Pericardium fibroblast (primary cell): ENCODE measurements at places on chromosomes 11 and 22. TPM values are rescaled to one million over a fixed set of nuclear protein-coding genes. Genes with fewer than 3 reads are reported as not detected.

The CYB5R2 gene
- 11.3 and 14.0 TPM in 2 replicates for total RNA-seq

The CHEK2 gene
- total RNA-seq = 8.3 and 9.7 TPM in 2 replicates

The HMOX1 gene
- 16.2 and 19.9 TPM in 2 replicates for total RNA-seq

The TUB gene
- 6.3 and 8.3 TPM in 2 replicates for total RNA-seq

The PHLDB1 gene
- total RNA-seq = 100 and 124 TPM in 2 replicates

The CCDC73 gene
- not detected in 2 replicates for total RNA-seq

The OR10A5 gene
- total RNA-seq = not detected in 2 replicates

The RIN1 gene
- total RNA-seq = 18.4 and 25.3 TPM in 2 replicates

The SCYL1 gene
- 69.6 and 125 TPM in 2 replicates for total RNA-seq

The KCNQ1 gene
- not detected in 2 replicates for total RNA-seq

The CADM1 gene
- total RNA-seq = 0.09 and 0.82 TPM in 2 replicates
